Choroid plexus epithelial cell (primary cell): ENCODE measurements at places on chromosomes 2 and 18.

DNA sequence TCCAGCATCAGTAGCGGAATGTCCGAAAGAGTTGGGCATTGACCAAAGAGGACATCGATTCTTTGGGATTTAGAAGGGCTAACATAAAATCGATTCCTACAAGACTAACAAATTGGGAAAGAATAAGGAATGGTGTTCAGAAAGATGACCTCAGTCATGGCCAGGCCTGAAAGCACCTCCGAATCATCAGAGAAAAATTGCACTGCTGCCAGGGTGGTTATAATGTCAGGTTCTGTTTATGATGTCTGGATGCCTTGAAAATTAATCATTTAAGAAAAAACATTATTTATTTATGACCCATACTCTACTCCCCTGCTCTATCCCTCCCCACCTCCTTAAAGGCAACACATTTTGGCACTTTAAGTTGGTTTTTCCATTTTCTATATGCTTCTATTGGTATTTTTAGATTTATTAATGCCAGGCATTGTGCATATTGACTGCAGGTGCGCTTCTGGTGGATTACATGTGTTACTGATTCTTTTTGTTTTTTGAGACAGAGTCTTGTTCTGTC is 104.7 kb downstream of the MYCN start:
- no peak for DNase-seq

GRCh38 chr2:18639756-18640453 is 50.5 kb upstream of the NT5C1B start:
- peak; percentile 59 for DNase-seq

GRCh38 chr2:222294996-222295367 is 3.8 kb downstream of the PAX3 start:
- no peak for DNase-seq

- DNase-seq, result no peak
Observed at GRCh38 chr2:128996078-128996477, 677.4 kb upstream of the HS6ST1 start.

DNA sequence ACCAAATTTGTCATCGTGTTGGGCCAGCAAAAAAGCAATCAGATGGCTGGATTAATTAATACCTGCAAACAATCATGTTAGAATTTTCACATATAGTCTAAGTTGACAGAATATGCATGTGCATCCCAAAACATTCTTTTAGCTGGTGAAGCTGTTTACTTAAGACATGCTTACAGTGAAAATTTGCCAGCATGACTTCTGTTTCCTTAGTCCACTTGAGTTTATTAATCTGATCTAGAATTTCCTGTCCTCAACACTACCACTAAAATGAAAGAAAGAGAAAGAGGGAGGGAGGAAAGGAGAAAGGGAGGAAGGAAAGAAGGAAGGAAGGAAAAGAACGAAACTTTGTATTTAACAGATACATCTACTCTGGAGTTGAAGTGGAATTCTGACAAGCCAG is 2109.9 kb upstream of the PIK3C3 start:
- DNase-seq, result peak; percentile 61

GRCh38 chr2:216624251-216624650 is 9.0 kb upstream of the IGFBP2 start:
- DNase-seq, result no peak

GRCh38 chr2:96167407-96168013 is 22.3 kb upstream of the DUSP2 start:
- no peak for DNase-seq

- DNase-seq, result no peak
Observed at GRCh38 chr2:23685181-23685580, 241.7 kb downstream of the ATAD2B start.

DNA sequence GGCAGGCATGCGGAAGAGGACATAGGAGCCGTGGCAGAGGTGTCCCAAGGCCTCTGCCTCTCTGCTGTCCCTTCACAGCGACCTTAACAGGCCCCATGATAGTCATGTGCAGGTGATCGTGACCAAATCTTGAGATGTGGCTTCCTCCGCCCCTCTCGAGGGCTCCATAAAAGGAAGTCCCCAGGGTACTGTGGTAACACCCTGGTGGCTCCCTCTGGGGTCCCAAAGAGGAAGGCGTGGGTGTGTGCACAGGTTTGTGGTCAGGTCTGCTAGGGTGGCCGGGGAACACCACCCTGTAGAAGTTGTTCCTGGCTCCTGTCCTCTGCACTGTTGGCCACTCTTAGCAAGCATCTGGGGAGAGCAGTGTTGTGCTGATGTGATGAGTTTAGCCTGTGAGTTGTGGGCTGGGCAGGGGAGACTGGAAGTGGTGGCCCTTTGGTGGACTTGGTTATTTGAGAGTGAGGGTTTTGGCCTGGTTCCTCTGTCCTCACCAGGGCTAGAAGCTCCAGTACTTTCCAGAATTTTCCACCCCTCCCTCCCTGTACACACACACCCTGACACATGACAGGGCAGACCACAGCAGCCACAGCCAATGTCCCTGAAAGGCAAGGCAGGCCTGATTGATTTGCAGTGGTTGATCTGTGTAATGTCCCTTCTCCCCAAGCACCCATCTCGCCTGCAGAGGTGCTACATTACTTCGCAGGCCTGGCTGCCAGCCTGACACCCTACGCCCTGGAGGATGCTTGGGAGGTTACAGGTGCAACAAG is 68.9 kb upstream of the BOD1L2 start:
- no peak for DNase-seq

- peak; percentile 41 for DNase-seq
Observed at GRCh38 chr2:74957886-74958273, 563 bp upstream of the POLE4 start.

- DNase-seq, result no peak
Observed at GRCh38 chr2:9463698-9464034, 10.7 kb upstream of the IAH1 start.

- no peak for DNase-seq
Observed at GRCh38 chr2:44596537-44597320, 235.0 kb downstream of the CAMKMT start.

- DNase-seq, result no peak
Observed at GRCh38 chr2:176493226-176493825, 224.1 kb downstream of the MTX2 start.

- peak; percentile 34 for DNase-seq
Observed at GRCh38 chr2:172742931-172743540, 7.4 kb downstream of the RAPGEF4 start.

DNA sequence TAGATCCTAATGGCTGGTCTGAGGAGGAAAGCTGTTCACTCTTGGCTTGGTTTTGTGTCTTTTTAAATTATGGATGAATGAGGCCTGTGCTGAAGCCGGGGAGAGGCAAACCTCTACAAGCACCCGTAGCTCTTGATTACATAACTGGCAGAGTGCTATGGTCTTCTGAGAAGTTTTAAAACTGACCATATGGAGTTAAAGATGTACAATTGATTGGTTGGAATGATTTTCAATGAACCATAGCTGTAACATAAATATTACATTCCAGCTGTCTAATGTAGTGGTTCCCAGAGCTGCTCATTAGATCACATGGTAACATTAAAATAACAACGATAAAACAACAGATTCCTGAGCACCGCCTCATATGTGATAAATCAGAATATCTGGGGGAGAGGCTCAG is 71.1 kb upstream of the MAP4K3 start:
- DNase-seq, result peak; percentile 70

GRCh38 chr2:31475692-31476091 is 61.1 kb upstream of the XDH start:
- DNase-seq, result peak; percentile 5

DNA sequence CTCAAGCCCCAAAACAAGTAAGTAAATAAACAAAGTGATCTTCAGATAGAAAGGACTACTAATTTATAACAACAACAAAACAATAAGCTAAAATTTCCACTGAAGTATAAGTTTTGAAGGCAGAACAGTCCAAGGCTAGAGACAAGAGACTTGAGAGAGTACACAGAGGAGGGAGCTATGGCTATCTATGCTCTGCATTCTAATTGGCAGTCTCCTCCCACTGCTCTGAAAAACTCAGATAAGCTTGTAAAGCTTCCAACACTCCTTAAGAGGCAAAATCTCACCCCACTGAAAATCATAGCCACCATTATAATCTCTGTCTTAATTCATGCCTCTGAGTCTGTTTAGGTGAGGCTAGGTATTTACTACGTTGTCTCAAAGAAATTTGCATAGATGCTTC is 714.6 kb upstream of the LRATD1 start:
- no peak for DNase-seq

GRCh38 chr2:3442185-3442584 is 62.7 kb downstream of the TRAPPC12 start:
- DNase-seq, result no peak

DNA sequence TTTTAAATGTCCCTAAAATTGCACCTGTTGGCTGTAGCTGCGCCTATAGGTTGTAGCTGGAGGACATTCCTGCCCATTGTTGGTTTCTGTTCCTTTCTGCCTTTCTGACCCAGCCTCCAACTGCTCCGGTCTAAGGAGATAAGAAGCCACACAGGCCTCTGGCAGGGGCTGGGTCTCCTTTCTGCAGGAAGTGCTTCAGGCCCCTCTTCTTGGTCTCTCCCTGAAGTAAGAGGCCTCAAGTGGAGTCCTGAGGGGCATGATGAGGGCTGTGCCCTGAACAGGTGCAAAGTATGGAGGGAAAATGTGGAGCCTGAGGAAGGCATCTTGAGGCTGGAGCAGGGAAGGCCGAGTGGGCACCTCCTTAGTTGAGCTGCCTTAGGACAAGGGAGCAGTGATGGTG is 10.4 kb upstream of the SFTPB start:
- no peak for DNase-seq

DNA sequence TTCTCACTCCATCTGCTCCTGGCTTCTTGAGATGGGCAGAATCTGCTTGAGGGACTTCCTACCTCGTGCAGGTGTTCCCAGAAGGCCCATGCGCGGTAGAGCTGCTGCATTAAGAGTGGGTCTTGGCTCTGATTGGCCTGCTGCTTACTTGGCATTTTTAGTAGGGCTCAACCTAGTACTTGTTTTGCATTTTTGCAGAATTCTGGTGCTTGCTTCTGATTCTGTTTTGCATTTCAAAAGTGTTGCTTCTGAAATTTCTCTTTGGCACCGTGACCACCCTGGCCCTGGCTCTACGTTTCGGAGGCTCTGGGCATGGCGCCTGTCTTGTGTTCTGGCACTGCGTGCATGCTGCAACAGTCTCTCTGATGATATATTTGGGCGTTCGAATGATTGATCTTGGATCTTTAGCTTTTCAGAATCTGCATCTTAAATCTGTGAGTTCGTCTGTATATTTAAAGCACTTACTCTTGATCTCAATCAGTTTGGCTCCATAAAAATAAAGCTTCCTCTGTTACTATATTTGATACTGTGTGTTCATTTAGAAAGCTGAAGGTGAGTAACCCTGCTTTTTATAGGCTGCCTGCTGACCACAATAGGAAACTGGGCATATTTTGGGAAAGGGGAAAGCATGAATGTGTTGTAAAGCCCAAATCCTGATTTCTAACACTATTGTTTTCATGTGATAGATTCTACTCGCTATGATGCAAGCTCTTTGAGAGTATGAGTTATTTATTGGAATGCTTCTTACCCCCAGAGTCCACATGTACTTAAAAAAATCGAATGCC is 22.2 kb downstream of the EFR3B start:
- DNase-seq, result no peak

DNA sequence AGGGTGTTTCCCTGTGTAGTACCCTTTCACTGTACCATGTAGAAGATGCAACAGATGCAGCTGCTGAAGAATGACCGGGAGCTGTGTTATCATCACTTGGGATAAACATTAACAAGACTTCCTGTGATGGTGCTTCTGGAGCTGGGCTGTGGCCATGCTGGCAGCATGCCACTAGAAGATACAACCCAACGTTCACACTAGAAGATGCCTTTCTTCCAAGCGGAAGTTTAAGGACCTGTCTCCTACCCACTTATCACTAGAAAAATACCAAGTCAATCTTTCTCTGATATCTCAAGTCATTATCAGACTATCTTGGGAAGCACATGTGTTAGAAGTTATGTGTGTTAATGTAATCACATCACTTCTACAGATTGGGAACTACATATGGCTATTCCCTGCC is 953.5 kb downstream of the CNTNAP5 start:
- no peak for DNase-seq

GRCh38 chr2:203993560-203993959 is 57.0 kb downstream of the ICOS start:
- DNase-seq, result no peak

- DNase-seq, result peak; percentile 7
Observed at GRCh38 chr18:12515550-12515949, 107.8 kb downstream of the PRELID3A start.

DNA sequence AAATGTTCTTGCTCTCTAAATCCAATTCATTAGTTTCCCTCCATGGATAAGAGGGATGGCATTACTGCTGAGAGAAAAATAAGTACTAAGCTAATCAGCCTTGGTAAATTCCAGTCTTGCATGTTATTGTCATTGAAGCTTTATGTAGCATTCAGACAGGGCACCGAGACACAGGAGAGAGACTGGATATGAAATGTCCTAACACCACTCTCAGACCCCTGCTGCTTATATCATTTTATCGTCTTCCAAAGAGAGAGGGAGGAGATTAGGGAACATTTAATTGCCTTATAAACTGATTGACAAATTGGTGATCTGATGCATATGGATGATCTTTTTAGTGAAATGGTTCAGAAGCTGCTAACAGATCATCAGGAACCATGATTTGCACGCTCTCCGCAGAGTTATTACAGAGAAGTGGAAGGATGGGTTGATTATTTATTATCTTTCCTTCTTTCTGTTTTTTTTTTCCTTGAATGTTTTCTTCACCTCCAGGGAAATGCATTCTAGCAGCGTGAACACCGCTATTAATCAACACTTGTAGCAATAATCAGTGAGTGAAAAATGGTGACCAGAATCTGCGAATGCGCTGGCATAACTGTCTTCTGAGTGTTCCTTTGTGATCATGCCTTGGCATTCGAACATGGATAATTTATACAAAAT is 150.7 kb upstream of the NRP2 start:
- DNase-seq, result no peak

DNA sequence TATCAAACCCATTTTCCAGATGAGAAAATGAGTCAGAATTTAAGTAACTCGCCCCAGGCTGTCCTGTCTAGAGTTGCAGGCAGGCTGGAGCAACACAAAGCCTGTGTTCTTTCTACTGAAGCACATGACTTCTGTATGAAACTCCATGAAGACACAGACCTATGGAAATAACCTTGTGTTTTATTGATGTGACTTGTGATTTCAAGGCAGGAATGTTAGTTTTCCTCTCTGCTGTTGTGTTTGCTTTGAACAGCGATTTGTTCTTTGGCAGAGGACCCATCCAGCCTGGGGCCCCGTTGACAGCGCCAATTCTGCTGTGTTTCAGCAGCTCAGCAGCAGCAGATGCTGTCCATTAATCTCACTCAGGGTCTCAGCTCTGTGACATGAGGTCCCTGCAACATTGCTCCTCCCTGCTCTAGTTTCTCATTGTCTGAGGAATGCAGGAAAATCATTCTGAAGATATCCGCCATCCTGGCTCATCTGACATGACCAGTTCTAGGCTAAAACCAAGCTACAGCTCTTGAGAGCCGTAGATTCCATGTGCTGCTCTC is 344.3 kb upstream of the RAB12 start:
- peak; percentile 62 for DNase-seq

- DNase-seq, result no peak
Observed at GRCh38 chr18:37710726-37711125, 145.1 kb upstream of the CELF4 start.
